ENCODE measurements at places on chromosomes 3 and 15.

DNA sequence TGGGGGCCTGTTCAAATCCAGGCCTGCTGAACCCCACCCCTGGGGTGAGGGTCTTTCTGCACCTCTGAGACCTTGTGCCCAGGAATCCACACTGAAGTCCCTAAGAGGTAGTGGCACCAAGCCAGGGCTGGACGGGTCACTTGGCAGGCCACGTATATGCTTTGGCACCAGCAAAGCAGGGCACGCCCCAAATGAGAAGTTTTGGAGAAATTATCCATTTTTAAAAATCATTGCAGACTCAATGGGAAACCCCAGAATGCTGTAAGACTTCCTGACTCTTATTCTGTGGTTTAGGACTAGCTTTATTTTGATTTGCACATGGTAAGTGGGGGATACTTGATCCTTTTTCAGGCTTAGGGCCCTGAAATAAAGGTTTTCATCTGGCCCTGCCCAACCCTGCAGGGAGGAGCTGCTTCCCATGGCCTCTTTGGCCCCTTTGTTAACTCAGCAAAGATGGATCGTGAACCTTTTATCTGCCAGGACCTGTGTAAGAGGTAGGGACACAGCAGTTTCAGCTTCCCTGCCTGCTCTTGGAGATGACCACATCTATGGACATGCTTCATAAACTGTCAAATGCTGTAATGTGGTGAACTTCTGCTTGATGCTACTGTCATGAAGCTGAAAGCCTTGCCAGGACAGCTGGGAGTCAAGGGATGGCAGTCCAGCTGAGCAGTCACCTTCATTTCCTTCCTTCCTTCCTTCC lies 88.0 kb downstream of the HMG20A start:
- DNase-seq: no peak

DNA sequence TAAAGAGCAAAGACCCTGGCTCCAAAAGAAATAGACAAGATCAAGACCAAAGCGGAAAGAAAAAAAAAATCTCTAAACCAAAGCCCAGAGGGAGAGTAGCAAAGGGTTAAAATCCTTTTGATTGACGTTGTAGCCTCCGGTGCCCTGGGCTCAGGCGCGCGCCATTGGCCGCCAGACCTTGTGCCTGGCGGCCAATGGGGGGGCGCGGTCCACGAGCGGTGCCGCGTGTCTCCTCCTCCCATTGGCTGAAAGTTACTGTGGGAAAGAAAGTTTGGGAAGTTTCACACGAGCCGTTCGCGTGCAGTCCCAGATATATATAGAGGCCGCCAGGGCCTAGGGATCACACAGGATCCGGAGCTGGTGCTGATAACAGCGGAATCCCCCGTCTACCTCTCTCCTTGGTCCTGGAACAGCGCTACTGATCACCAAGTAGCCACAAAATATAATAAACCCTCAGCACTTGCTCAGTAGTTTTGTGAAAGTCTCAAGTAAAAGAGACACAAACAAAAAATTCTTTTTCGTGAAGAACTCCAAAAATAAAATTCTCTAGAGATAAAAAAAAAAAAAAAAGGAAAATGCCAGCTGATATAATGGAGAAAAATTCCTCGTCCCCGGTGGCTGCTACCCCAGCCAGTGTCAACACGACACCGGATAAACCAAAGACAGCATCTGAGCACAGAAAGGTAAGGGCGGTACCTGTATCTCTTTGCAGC lies at the start of gene HES1:
Gene HES1, plus strand, starts transcription at position 343 of the 713 bp plus-strand sequence. Its CDS starts 233 bp downstream, at position 576.
- DNase-seq: no peak

DNA sequence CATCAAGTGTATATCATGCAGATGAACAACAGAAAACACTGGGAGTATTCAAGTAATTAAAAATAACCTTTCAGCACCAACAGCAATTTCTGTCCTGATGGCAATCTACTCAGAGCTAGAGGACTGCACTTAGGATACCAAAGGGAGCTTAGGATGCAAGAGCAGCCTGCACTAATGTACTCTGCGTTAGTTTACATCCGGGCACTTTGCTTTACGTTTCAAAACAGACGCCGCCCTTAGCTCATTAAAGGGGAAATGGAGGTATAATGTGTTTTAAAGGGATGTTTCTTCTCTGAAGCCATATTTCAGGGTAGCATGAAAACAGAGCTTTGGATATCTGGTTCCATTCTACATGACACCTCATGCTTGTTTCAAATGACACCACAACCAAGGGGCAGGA lies 14.0 kb upstream of the B3GNT5 start:
- DNase-seq: no peak

- no peak for DNase-seq
Observed at GRCh38 chr15:81947548-81947947, 98.3 kb downstream of the MEX3B start.

GRCh38 chr3:177468816-177469215 lies 271.5 kb upstream of the TBL1XR1 start:
- no peak for DNase-seq
